ENCODE measurements at places on chromosomes 4 and X. TPM values are rescaled to one million over a fixed set of nuclear protein-coding genes. Genes with fewer than 3 reads are reported as not detected.

DNA sequence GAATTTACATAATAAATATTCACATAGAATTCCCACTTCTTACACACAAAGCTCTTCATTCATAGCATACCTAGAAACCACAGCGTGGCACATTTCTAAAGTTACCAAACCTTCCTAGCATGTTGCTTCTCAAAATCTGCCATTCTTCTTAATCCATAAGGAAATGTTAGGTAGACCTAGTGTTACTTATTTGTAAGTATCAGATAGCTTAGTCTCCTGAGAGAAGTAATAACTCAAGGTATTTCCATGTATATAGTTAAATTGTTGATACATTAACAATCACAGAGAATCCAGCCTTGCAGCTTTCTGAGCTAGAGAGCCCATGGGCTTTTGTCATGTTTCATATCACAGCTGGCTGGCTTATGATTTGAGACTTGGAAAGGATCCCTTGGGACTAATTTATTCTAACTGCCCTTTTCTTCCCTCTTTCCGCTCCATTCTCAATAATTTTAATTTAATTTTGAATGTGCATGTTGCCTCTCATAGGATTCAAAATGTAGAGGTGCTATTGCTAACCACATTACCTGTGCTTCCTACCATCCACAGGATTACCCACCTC lies 17.6 kb downstream of the SH3RF1 start:
- DNase-seq, result peak; percentile 51
- peaks cover 84% of the 10 kb centered on the region for H3K4me1 ChIP-seq
- no peaks in the 10 kb centered on the region for H3K27me3 ChIP-seq
- peaks cover 17% of the 10 kb centered on the region for H3K36me3 ChIP-seq

DNA sequence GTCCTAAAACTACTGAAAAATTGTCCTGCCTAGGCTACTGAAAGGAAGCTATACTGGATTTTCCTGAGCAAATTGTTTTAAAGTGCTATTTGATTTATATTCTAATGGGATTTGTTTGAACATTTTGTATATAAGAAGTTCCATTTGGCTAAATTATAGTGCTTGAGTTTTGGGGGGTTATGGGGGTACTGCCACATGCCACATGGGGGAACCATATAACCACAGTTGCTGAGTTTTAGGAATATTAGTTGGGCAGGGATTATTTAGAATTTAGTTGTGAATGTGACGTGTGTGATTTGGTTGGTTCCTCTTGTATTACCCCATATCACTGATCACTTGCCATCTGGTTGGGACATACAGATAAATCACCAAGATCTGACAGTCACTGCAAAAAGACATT lies 224.5 kb upstream of the TAPT1 start:
- no peak overlapping the region for H3K27ac ChIP-seq
- H3K4me3 ChIP-seq, result no peak overlapping the region
- H3K4me1 ChIP-seq, result no peaks in the 10 kb centered on the region
- H3K27me3 ChIP-seq, result no peaks in the 10 kb centered on the region
- DNase-seq, result no peak

DNA sequence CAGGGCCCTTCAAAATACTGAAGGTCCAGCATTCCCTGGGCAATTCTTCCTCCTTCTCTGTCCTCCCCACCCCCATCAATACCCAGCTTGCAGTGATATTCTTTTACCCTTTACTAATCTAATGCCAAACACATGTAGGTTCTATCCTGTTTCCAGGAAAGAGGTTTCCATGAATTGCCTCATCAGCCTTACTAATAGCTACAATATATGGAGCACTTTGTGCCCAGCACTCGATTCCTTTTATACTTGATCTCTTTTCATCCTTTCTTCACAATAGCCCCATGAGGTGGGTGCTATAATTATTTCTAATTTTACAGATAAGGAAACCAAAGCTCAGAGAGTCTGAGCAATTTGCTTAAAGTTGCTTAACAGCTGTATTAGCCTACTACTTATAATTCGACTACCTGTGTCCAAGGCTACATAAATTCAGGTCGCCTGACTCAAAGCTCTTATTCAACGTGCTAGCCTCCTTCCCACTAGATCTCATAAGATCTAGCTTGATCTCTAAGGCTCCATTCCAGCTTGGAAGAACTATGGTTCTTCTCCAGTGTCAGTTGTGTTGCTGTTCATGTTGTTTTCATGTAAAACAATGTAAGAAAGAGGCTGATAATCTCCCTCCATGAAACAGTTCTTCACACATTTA lies 229.6 kb upstream of the PGRMC2 start:
- H3K4me1 ChIP-seq, result peaks cover 51% of the 10 kb centered on the region
- H3K4me3 ChIP-seq, result no peak overlapping the region
- H3K27me3 ChIP-seq, result no peaks in the 10 kb centered on the region
- H3K36me3 ChIP-seq, result no peaks in the 10 kb centered on the region
- peak overlapping the region; percentile 90 for H3K27ac ChIP-seq
- DNase-seq, result no peak

GRCh38 chr4:7073526-7074390 lies 5.9 kb upstream of the GRPEL1 start:
- peaks cover 3% of the 10 kb centered on the region for H3K4me1 ChIP-seq
- no peak overlapping the region for H3K27ac ChIP-seq
- no peaks in the 10 kb centered on the region for H3K36me3 ChIP-seq
- H3K27me3 ChIP-seq, result no peaks in the 10 kb centered on the region
- no peak for DNase-seq

DNA sequence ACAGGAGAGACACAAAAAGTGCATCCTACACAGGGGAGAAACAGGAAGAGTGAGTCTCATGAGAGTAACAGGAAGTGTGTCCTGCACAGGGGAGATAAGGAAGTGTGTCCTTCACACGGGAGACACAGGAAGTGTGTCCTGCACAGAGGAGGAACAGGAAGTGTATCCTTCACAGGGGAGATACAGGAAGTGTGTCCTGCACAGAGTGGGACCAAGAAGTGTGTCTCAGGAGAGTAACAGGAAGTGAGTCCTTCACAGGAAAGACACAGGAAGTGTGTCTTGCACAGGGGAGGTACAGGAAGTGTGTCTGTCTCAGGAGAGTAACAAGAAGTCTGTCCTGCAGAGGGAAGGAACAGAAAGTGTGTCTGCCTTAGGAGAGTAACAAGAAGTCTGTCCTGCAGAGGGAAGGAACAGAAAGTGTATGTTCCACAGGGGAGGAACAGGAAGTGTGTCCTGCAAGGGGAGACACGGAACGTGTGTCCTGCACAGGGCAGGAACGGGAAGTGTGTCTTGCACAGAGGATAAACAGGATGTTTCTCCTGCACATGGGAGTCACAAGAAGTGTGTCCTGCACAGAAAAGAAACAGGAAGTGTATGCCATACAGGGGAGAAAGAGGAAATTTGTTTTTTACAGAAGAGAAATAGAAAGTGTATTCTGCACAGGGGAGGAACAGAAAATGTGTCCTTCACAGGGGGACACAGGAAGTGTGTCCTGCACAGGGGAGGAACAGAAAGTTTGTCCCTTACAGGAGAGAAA lies 102.0 kb downstream of the ARSF start:
- no peaks in the 10 kb centered on the region for H3K36me3 ChIP-seq
- no peak overlapping the region for H3K4me3 ChIP-seq
- H3K27me3 ChIP-seq, result no peaks in the 10 kb centered on the region
- no peak overlapping the region for H3K27ac ChIP-seq
- no peak for DNase-seq

DNA sequence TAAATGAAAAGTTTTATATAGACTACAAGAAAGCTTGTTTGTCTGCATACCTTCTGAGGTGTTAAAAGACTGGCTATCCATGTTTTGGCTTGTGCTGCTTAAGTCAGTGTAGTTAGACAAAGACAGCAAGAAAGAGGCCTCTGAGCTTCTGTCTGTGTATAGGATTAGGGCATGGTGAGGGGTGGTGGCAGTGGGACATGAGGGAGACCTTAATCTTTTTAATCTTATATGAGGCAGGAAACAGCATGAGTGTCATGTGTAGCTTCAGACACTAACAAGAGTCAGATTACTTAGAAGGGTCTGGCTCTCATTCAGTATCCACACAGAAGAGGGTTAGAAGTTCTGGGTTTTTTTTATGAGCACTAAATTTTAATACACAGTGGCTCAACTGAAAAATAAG lies 213.3 kb downstream of the GABRG1 start:
- no peak for DNase-seq
- no peaks in the 10 kb centered on the region for H3K27me3 ChIP-seq
- no peak overlapping the region for H3K4me3 ChIP-seq
- no peaks in the 10 kb centered on the region for H3K4me1 ChIP-seq

GRCh38 chr4:106806158-106806797 lies 229.8 kb downstream of the DKK2 start:
- no peaks in the 10 kb centered on the region for H3K4me1 ChIP-seq
- no peak overlapping the region for H3K27ac ChIP-seq
- H3K4me3 ChIP-seq, result no peak overlapping the region
- H3K27me3 ChIP-seq, result no peaks in the 10 kb centered on the region

GRCh38 chr4:36609661-36610060 lies 328.2 kb downstream of the DTHD1 start:
- no peaks in the 10 kb centered on the region for H3K4me1 ChIP-seq
- no peaks in the 10 kb centered on the region for H3K27me3 ChIP-seq
- H3K36me3 ChIP-seq, result no peaks in the 10 kb centered on the region
- H3K4me3 ChIP-seq, result no peak overlapping the region

DNA sequence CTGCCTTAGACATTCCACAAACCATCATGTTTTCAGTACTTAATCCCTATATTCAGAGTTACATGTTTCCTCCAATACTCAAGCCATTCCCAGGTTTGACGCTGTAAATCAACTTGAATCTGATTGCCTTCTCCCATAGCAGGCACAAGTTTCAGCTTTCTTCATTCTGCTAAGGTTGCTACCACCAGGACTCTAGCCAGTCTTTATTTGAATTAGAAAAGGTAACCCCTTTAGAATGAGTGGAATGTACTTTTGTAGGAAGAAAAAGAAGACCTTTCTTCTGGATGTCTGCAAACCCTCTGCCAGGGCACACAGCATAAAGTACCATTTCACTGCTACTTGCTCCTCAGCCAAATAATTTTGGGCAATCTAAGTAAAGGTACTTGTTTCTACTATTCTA lies 10.7 kb upstream of the RBMXL3 start:
- DNase-seq, result no peak
- no peaks in the 10 kb centered on the region for H3K4me1 ChIP-seq
- no peaks in the 10 kb centered on the region for H3K27me3 ChIP-seq
- H3K36me3 ChIP-seq, result no peaks in the 10 kb centered on the region

SHROOM2 gene
- 4.3 TPM for total RNA-seq

AMBN gene
- total RNA-seq, result not detected

ITGB1BP2 gene
- total RNA-seq, result 0.74 TPM

All from SJSA1 (cell line).